Memory B cell (primary cell): ENCODE measurements at places on chromosomes 1 and 21.

GRCh38 chr1:21689661-21690372 is 20.7 kb upstream of the RAP1GAP start:
- DNase-seq, result no peak

- peak; percentile 21 for DNase-seq
These were observed 1.7 kb downstream of the TOR1AIP1 start for GRCh38 chr1:179883745-179884138.

DNA sequence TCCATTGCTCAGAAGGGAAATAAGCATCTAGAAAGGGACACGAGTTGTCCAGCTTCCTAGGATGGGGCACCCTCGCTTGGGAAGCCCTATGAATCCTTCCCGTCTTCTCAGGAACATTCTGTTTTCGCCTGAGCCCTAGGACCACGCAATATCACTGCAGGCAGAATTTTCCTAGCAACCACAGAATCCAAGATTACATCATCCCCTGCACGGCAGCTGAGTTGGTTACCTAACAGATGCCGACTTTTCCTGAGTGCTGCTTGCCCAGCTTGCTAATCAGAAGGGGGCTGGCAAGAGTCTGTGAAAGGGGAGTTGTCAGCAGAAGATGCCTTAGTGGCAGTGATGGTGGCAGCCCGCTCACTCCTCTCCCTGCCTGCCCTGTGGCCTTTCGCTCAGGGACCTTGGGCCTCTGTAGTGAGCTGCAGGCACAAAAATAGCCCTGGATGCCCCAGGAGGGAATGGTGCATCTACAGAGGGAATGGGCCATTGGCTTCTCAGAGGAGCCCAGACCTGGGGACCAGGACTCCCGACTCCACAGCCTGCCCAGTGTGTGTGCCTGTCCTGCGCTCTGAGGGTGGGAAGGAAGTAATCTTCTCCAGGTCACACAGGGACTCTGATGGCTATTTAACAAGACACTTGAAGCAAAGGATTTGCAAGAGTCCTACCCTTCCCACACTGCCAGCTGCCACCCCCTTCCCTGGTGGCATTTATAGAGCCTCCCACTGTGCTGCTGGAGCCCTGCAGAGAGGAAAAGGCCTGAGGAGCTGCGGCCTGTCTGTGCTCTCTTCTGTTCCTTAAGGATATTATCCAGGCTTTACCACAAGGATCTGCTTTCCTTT is 28.9 kb upstream of the CLSTN1 start:
- no peak for DNase-seq

DNA sequence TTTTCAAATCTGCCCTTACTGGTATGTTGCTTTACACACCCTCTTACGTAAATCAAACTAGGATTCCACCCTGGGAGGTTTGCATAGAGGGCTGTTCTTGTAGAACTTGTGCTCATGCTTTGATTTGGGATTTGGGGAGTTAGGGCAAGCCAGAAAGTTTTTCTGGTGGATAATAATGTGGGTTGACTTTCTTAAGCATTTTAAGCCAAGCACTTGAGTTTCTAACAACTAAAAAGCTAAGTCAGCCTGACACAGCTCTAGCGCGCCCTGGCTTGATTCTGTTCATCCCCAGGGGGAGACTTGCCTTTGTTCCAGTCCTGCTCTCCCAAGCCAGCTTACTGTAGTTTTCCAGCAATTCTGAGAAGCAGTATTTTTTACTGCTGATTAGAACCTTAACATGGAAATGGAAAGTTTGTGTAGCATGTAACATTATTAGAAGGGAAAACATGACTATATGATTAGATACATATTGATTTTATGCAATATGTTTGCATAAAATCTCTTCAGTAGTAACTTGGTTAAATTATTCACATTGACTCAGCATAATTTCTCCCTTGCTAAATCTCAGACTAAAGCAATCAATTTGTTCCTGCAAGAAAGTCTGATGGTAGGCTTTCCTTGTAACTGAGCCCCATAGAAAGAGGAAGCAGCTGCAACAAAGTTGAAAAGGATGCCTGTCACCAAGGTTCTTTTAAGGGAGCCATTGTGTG is 11.0 kb upstream of the PGD start:
- DNase-seq, result no peak

- DNase-seq, result no peak
These were observed 53.0 kb upstream of the ABCG1 start for GRCh38 chr21:42165901-42166300.
